ENCODE measurements at places on chromosomes 7 and 10.

- no peak for DNase-seq
Measured at GRCh38 chr7:111018960-111019736, 71.8 kb upstream of the LRRN3 start.

GRCh38 chr7:66281678-66282590, 76.8 kb downstream of the TPST1 start:
- DNase-seq, result peak; percentile 97

DNA sequence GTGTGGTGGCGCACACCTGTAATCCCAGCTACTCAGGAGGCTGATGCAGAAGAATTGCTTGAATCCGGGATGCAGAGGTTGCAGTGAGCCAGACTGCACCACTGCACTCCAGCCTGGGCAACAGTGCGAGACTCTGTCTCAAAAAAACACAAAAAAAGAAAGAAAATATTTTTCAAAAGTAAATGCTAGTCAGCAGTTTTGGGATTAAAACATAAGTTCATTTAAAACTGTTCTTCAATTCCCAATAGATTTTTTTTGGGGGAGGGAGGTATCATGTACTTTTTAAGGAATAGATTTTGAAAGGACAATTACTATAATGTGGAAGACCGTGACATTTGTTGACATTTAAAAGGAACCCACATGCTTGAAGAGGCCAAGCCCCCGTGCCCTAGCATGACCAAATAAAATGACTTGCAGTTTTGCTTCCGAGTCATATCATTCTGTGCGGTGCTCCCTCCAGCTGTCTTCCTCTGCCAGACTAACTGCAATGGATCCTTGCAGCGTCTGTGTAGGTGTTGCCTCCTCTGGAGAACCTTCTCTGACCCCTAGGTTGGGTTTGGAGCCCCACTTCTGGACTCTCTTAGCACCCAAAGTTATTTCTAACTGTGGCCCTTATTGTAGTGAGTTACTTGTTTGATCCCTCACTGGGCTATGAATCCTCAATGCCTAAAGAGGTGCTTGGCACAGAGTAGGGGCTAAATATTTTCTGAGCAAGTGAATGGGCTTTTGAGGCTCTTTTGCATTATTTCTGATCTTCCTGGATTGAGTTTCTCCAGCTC, 17.4 kb upstream of the HPS1 start:
- DNase-seq, result peak; percentile 6

GRCh38 chr7:21642422-21642821, 99.6 kb downstream of the DNAH11 start:
- DNase-seq, result no peak

GRCh38 chr7:93310346-93310745, 78.2 kb downstream of the VPS50 start:
- peak; percentile 66 for DNase-seq

- no peak for DNase-seq
Measured at GRCh38 chr7:5697754-5698424, 83.6 kb downstream of the RNF216 start.

- DNase-seq, result peak; percentile 6
Measured at GRCh38 chr7:24199978-24200377, 84.0 kb upstream of the NPY start.

GRCh38 chr7:17773289-17773626, 167.0 kb downstream of the SNX13 start:
- peak; percentile 97 for DNase-seq

DNA sequence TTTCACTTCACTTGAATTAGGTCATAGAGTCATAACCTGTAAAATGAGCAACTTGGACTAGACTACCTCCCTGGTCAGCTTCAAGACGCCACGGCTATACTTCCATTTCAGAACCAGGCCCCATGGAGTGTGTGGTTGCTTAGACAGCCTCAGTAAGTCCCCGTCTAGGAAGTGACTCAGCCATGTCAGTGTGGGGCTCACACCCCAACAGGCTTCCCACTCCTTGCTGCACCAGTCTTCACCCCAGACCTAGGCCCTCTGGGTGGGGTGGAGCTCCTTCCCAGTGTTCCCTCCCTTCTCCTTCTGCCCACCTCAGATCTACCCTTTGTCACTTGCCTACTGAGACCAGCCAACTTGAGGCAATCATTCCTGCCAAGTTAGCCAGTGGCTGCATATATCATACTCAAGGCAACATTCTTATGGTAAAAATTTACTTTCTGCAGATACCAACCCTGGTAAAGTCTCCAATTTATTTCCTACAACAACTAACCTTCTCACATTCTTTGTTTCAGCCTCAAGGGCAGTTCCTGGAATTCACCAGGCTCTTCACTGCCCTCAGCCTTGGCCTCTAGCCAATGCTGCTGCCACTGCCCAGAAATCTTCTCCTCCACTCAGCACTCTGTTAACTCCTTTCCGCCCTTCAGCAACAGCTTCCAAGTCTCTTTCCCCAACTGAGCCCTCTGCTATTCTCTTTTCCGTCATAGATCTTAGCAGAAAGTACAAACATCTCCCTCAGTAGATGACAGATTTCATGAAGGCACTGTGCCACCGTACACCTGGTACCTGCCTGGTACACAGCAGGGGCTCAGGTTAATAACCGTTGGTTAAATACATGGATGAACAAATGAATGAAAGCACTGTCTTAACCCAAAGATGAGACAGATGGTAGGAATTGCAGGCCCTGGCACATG, 31.3 kb upstream of the ZNRF2 start:
- DNase-seq, result peak; percentile 23

- DNase-seq, result no peak
Measured at GRCh38 chr10:78124167-78124566, 90.5 kb downstream of the RPS24 start.

DNA sequence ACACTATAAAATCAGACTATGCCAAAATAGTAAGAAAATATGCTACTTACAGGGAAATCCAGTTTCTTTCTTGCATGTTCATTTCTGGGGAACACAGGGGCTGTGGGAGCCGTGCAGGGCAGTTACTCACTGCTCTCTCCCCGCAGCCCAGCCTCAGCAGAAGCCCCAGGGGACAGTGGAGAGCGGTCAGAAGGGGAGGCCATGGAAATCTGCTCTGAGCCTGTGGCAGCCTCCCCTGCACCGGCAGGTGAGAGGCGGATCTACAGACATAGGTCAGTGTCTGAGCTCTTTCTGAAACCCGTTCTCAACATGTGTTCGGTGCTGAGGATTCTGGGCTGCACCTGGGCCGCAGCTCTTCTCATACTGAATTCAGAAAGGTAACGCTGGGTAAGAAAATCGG, 2.9 kb downstream of the ZNF511 start:
- no peak for DNase-seq

- DNase-seq, result peak; percentile 95
Measured at GRCh38 chr7:41886901-41887311, 184.0 kb upstream of the INHBA start.

GRCh38 chr7:148854983-148855382, 29.1 kb downstream of the EZH2 start:
- DNase-seq, result no peak

DNA sequence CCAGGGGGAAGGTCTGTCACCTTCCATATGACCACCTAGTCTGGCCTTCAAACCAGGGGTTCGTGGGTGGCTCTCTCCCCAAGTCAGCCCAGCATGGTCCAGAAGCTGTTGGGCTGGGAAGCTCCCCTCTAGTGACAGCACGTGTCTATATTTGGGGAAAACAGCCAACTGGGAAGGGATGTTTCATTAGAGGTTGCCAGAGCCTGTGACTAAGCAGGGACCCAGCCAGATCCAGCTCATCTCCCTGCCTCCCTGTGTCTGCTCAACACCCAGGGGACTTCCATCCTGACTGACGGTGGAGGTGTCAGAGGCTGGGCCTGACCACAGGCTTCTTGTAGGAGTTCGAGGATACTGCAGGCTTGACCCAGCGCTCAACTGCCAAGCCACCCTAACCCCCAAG, 10.5 kb downstream of the STYXL1 start:
- peak; percentile 89 for DNase-seq

DNA sequence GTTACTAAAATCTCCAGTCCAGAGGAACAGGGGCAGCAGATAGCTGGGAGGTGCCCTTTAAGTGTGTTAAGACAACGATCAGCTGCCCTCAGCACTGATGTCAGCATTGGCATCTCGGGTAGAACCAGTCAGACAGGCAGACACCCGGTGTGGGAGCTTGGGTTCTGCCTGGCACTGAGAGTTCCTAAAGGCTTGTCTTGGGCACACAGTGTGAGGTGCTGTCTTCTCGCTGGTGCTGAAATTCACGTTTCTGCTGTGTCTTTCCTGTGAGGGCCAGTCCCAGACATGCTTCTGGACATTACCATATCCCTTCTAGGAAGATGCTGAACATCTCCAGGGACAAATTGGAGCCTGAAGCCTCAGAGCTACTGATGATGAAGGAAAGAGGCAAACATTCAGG, 156.2 kb downstream of the DNAJB6 start:
- DNase-seq, result no peak

DNA sequence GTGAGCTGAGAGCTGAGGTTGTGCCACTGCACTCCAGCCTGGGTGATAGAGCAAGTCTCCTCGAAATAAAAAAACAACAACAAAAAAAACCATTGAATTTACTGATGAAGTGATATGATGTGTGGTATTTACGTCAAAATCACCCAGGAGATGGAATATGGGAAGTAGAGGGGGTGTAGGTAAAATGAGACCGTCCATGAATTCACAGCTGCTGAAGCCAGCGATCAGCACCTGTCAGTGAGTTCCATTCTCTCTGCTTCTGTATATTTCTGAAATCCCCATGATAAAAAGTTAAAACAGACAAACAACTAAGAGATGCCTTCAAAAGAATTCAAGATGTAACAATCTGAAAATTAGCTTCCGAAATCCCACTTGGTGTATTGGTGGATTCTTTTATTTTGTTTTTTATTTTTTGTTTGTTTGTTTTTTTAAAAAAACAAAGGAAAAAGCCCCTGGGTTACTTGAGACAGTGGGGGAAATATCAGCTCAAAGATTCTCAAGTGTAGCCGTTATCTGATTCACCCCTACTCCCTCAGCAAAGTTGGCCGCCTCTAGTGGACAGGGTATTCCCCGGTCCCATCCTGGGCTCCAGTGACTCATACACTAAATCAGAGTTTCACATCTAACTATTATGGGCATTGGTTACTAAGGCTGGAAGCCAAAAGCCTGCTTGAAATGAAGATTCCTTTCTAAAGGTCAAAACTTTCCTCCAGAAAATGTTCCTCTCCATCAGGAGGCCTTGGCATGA, 76.4 kb downstream of the MAP3K8 start:
- DNase-seq, result peak; percentile 87

DNA sequence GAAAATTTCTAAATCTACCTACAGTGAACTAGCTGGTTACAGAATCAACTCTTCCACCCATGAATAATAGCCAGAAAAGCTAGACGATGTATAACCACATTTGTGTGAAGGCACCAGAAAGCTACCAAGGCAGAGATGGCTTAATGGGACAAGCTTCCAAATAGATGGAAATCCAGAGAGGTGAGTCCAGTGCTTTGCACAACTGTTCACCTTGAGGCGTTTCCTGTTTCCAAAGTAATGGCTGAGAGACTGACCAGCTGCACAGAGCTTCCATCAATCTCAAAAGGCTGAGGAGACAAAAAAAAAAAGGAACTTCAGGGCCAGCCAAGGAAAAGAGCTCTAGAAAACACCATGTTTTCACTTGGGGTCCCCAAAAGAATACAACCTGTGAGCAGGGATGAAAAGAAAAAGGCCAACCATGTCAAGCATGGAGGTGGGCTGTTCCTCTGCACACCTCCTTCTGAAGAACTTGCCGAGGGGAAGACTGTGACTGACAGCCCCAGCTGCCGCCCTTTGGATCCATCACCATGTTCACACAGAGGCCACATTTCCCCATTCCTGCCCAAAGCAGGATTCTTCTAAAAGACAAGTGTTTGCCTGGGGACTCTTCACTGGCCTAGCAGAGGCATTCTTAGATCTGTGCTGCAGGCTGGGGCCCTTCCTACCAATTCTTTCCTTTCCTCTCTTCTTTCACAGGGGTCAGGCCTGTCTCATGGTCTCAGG, 72.9 kb downstream of the ARHGAP21 start:
- DNase-seq, result no peak

DNA sequence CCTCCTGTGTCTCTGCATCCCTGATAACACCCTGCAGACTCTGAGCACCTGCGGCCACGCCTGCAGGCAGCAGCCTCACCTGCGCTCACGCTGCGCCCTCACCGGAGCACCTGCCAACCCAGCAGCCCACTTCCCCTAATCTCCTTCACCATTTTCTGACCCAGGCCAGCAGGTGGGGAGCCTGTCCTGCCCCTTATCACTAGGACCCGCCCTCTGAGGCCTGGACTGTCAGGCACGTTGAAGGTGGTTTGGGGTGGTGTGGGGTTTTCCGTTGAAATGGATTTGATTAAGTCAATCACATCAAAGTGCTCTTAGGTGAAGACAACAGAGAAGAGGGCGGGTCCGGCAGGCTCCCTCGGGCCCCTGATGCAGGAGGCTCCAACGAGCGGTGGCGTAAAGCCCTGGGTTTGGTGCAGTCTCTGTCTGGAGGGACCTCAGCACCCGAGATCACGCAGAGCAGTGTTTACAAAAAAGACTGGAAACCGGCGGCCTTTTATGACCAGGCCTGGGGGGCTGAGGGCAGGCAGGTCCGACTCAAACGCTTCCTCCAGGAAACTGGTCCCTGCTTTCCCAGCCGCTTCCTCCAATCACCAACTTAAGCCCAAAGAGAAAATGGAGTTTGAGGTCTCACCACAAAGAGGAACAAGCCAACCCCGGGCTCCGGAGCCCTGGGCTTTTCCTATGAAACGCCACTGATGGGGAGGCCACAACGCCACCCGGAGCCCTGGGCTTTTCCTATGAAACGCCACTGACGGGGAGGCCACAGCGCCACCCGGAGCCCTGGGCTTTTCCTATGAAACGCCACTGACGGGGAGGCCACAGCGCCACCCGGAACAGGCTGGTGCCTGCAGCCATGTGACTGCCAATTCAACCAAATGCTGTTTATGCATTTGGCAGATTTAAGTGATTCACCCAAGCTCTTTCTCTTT, 45.5 kb downstream of the DPYSL4 start:
- DNase-seq, result no peak

- peak; percentile 70 for DNase-seq
Measured at GRCh38 chr10:86500846-86501245, 20.7 kb downstream of the WAPL start.

DNA sequence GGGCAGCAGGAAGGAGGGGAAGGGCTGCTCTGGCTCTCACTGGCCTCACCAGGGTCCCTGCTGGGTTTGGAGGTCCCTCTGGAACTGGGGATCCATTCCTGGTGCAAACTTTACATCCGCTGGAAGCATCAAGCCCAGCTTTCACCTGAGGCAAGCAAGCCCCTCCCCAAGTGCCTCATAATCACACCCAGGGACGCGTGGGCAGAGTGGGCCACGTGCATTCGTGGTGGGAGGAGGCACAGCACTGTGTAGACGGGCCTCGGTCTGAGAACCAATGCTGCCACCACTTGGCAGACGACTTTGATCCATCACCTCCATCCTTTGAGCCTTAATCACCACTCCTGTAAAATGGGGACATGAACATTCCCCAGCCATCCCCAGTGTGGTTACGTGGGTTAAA, 74.1 kb downstream of the VWA2 start:
- no peak for DNase-seq

- DNase-seq, result no peak
Measured at GRCh38 chr10:21087476-21087875, 190.4 kb upstream of the NEBL start.

DNA sequence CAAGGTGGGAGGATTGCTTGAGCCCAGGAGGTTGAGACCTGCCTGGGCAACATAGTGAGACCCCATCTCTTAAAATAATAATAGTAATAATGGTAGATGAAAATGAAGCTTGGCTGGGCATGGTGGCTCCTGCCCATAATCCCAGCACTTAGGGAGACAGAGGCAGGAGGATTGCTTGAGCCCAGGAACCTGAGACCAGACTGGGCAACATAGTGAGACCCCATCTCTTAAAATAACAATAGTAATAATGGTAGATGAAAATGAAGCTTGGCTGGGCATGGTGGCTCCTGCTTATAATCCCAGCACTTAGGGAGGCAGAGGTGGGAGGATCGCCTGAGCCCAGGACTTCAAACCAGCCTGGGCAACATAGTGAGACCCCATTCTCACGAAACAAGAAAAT, 49.5 kb upstream of the LMTK2 start:
- DNase-seq, result no peak

Measured in iris pigment epithelial cell (primary cell).